HFF-Myc (cell line): ENCODE measurements at places on chromosomes 6 and 20.

GRCh38 chr20:12837646-12838045, 171.1 kb upstream of the SPTLC3 start:
- DNase-seq = no peak

- DNase-seq = no peak
Observed at GRCh38 chr20:55174172-55174571, 698.8 kb downstream of the DOK5 start.

DNA sequence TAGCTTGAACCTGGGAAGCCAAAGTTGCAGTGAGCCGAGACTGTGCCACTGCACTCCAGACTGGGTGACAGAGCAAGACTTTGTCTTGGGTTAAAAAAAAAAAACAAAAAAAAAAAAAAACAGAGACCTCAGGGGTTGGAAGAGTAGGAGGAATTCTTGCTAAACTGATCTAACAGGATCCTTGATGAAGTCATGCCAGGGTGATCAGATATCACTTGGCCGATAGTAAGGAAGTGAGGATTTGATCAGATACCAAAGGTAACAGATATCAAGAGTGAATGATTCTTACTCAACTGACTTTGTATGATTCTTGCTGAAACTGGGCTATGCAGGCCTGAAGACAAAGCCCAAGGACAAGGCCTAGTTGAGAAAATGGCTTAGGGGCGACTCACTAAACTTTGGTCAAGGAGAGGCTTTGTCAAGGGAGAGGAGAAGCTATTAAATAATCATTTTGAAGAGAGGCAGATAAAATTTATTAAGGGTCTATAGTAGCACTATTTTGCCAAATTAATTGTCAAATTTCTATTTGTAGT, 624.7 kb downstream of the UTRN start:
- no peak for DNase-seq

GRCh38 chr6:1392813-1393640, 3.7 kb downstream of the FOXF2 start:
- no peak for DNase-seq

GRCh38 chr6:42911171-42912021, 4.5 kb upstream of the PTCRA start:
- no peak for DNase-seq

DNA sequence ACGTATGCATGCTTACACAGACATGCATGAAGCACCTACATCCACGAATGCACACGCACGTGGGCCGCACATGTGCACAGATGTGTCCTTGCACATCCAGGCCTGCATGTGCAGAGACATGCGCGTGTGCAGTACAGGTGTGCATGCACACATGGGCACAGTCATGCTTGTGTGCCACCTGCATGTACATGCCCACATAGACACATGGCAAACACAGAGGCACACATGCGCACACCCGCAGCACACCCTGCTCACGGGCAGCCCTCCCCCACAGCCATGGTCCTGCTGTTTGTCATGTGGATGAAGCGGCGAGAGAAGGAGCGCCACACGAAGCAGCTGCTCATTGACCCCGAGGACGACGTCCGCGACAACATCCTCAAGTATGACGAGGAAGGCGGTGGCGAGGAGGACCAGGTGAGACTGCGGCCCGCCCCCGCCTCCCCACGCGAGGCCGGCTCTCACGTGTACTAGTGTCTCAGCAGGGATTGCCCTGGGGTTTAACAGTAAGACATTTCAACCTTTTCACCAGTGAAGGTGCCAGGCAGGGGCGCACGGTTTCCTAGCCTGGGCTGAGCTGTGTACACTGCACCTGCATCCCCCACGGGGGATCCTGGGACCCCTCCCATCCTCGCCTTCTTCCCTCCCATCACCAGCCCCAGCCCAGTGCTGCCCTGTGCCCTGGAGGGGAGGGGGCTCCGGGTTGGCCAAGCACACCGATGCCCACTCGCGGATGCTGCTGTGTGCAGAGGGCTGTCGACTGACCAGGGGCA, 132.8 kb downstream of the TAF4 start:
- DNase-seq = no peak

DNA sequence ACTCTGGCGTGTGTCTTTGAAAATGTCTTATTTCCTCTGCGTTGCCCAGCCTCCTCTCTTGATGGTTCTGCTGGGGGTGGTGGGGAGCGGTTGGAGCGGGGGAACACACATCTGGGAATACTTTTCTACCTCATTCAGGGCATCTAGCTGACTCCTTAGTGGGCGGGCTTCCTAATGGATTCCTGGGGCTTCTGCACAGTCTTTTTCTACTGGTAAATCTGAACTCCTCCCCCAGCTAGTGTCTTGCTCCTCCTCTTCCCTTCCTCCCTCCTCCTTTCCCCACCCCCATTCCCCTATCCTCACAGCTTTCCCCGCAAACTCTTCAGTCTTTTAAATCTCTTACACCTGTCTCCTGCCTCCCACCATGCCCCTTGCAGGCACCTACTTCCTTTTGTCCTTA, 74.4 kb downstream of the PRL start:
- DNase-seq = no peak

GRCh38 chr6:24959319-24959718, 23.6 kb upstream of the RIPOR2 start:
- no peak for DNase-seq

DNA sequence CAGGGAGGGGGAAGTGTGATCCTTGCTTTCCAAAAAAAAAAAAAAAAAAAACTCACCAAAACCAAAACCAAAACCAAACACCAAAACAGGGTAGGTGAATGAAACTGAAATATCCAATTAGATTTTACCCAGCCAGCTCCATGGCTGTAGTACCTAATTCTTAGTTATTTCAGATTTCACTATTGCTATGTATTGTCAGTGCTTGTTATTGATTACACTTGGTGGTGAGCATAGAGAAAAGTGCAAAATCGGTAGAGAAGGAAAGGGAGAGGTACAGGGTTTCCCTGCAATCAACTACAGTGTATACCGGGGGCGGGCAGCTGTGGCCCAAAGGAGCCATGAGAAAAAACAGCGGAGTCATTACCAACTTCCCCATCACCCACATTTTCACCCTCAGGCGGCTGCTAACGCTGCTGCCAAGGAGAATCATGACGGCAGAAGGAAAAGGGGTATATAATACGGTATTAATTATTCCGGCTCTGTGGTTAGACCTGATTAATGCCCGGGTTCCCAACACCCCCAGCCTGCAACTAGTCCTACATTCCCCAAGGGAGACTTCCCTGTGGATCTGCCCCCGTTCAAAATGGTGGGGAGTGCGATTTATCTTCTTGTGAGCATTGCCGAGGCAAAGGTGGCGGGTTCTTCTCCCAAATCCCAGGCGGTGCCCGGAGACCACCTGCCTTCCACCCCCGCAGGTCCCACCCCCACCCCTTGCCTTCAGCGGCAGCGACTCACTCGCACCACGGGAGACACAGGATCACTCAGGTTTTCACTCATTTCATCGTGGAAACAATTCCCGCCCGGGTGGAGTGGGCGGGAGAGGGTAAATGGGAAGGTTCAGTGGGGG, at the start of gene C6orf62:
Gene C6orf62, minus strand, starts transcription at position 30 of the 847 bp plus-strand sequence. CDS start 486 bp downstream, outside the sequence.
- DNase-seq = no peak

- no peak for DNase-seq
Observed at GRCh38 chr6:169990095-169991030, 238.9 kb downstream of the ERMARD start.

- DNase-seq = no peak
Observed at GRCh38 chr6:52731719-52732118, 31.6 kb downstream of the GSTA2 start.

DNA sequence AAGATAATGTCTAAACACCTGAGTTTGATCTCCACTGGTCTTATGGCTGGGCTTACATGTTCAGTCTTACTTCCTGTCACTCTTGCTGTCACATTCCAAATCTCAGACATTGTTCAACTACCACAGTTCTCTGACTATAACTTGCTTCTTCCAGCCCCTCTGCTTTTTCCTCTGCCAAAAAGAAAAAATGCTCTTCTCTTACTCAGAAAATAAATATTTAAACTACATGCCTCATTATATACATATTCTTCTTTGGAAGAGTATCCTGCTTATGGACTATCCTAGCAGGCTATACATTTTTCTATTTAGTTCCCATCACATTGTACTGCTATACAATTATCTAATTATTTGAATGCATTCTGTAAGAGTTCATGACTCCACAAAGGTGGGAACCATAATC, 175.4 kb downstream of the TBC1D32 start:
- DNase-seq = no peak

- DNase-seq = no peak
Observed at GRCh38 chr20:63863798-63864544, 1.1 kb upstream of the TPD52L2 start.

DNA sequence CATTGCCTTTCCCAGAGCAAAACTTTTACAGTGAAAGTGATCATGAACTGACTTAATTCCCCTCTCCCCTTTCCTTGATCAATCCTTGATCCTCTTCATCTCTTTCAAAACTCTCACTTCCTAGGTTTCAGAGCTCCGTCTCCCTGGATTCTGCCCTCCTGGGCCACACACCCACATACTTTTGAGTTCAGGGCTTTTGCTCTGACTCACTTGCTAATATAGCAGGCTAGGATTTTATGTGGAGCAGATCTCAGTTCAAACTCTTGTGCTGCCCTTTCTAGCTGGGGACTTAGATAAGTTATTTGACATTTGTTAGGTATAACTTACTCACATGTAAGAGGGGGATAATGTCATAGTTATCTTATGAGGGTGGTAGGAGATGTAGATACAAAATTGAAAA, 109.1 kb upstream of the MLIP start:
- DNase-seq = no peak

GRCh38 chr20:50227506-50227905, 36.9 kb downstream of the CEBPB start:
- no peak for DNase-seq

- peak; percentile 91 for DNase-seq
Observed at GRCh38 chr6:161168281-161168891, 105.5 kb downstream of the AGPAT4 start.

- DNase-seq = no peak
Observed at GRCh38 chr6:136901212-136901784, 20.8 kb upstream of the SLC35D3 start.
